Activated naive CD8-positive, alpha-beta T cell treated with anti-CD3 and anti-CD28 coated beads for 36 hours (primary cell): ENCODE measurements at places on chromosomes 12 and 14.

DNA sequence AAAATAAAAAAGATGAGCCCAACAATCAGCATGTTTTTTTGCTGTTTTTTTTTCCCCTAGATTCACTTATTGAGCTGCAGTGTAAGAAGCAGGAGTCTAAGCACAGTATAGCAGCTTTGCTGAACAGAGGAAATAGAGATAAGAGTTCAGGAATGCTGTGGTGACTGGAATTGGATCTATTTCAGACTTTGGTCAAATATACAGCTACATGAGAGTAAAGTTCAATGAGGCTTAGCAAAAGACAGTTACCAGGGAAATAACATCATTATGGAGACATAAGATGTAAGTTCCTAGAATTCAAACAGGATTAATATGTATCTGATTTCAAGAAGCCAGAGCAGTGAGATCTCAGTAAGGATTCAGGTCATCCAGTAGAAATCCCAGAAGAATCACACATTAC lies 613.0 kb downstream of the RPS29 start:
- no peak for DNase-seq

GRCh38 chr12:43062201-43062895 lies 472.8 kb upstream of the PRICKLE1 start:
- no peak for DNase-seq

DNA sequence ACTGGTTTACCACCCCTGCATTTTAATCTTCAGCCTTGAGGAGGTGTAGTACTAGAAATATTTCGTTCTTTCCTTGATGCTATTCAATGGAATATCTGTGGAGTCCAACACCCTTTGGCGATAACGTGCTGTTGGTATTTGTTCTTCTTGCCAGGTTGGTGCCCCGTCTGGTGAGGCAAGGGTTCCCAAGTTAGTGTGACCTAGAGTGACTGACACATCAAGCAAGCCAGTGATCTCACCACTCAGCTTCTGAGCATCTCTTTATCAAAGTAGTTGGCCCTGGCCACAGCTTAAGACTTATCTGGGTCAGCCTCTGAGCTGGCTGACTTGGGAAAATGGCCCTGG lies 60.2 kb downstream of the PLXNC1 start:
- peak; percentile 33 for DNase-seq

DNA sequence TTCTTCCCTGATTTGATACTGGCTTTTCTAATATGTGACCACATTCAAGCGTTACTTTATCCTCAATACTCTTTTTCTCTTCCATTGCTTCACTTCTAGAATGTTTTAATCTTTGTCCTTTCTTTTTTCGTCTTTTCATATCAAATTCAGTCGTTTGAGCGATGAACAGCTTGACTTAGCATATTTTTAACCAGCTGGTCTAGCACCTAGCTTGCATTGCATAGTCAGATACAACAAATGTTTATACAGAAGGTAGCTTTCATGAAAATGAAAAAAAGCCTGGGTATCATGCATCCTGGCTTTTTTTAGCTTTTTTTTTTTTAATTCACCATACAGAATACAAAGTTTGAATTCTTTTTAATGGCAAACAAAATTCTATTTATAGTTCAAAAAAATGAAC lies 1.2 kb downstream of the SOX5 start:
- DNase-seq: no peak

DNA sequence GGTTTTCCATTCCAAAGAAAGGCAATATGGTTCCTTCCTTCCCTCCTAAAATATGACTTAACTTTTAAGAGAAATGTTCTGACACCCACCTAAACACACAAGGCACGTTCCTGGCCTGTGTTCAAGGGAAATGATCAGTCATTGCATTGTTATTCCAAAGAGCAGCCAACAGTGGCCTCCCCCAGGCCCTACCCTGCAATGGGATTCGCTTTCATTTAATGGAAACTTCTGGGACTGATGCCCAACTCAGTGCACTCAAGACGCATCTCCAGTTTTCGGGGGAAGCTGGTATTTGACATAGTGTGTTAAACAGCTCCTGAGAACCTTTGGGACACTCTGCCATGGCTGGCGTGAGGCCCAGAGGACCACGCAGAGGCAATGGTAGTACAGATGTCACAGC lies 65.9 kb downstream of the DDX51 start:
- DNase-seq: no peak

- no peak for DNase-seq
Observed at GRCh38 chr14:24131549-24131966, 1.1 kb downstream of the FITM1 start.

GRCh38 chr12:132489078-132489601 lies 811 bp upstream of the FBRSL1 start:
- DNase-seq: peak; percentile 75

DNA sequence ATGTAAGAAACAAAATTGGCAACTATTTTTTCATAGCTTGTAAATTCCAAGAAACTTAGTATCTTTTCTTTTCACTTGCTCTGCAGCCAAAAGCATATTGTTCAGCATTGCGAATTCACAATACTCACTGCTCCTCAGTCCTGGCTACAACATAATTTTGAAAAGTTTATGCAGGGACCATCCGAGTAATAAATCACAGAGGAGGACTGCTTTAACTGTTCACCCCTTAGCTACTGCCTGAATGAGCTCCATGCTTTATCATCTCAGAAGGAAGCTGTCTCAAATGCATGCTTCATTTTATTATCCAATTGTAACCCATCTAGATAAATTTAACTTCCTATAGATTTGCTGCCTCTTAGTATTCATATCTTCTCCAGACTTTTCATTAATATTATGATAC lies 827.8 kb downstream of the DIO2 start:
- no peak for DNase-seq

- DNase-seq: no peak
Observed at GRCh38 chr14:36996133-36996856, 176.1 kb downstream of the SLC25A21 start.

- DNase-seq: no peak
Observed at GRCh38 chr12:77377116-77377515, 311.7 kb upstream of the E2F7 start.

GRCh38 chr12:38328306-38328895 lies 11.8 kb downstream of the ALG10B start:
- DNase-seq: no peak

DNA sequence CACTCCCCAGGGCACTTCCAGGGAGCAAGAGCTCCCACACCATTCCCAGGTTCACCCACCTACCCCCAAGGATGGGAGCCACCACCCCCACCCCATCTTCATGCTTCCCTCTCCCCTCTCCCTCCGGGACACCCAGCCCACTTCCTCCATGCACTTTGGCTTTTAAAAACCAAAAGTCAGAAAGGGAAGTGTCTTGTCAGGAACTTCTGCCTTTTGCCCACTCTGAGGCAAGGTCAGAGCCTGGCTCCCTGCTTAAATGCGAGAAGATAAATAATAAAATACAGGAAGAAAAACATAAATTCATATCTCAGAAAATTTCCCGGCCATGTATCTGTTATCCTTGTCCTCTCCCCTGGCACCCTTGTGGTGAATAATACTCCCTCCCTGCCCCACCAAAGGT lies 81.6 kb downstream of the PTGER2 start:
- no peak for DNase-seq

DNA sequence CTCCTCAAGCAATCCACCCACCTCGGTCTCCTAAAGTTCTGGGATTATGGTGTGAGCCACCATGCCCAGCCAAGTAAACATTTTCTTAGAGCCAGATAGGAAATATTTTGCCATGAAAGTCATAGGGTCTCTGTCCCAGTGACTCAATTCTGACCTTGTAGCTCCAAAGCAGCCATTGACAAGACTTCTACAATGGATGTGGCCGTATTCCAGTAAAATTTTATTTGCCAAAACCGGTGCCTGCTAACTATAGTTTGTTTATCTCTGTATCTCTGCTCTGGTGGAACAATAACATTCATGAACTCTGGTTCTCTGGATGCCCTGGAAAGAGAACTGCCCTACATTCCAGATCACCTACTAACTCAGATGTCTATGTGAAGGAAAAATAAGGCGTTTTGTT lies 54.6 kb upstream of the USP44 start:
- no peak for DNase-seq

DNA sequence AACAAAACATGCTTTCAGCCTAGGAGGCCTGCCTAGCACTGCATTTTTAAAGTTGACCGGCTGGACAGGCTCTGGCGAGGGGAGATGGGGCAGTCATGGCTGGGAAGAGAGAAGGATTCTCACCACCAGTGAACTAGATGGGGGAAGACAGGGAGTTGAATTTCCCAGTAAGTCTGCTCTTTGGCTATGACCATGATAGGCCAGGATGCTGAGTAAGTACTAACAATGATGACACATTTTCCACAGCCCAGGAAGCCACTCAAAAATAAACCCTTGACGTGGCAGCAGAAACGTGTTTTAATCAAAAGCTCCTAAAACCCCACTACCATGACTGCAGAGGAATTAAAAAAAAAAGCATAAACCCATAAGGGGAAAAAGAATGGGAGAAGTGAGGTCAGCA lies 19.0 kb downstream of the KCTD10 start:
- DNase-seq: no peak

GRCh38 chr14:73725116-73726024 lies 11.2 kb upstream of the PNMA1 start:
- DNase-seq: no peak

DNA sequence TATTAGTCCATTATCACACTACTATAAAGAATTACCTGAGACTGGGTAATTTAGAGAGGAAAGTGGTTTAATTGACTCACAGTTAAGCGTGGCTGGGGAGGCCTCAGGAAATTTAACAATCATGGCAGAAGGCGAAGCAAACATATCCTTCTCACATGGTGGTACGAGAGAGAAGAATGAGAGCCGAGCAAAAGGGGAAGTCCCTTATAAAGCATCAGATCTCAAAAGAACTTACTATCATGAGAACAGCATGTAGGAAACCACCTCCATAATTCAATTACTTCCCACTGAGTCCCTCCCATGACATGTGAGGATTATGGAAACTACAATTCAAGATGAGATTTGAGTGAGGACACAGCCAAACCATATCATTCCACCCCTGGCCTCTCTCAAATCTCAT lies 422.6 kb downstream of the MDGA2 start:
- no peak for DNase-seq

DNA sequence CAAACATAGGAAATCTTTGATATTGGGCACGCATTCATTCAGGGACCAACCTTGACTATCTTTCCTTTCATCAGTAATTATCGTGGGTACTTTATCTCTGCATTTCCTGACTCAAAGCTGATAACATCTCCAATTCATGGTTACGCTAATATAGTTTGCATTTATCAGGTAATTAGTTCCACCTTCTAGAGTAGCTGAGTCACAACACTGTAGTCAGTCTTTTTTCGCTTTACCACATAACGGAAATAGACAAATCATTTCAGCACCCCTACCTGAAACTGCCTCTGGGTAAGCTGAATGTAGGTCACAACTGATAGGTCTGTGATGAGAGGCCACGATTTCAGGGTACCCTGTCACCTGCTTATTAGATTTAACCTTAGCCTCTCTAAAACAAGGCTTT lies 36.7 kb upstream of the IL22 start:
- peak; percentile 33 for DNase-seq

DNA sequence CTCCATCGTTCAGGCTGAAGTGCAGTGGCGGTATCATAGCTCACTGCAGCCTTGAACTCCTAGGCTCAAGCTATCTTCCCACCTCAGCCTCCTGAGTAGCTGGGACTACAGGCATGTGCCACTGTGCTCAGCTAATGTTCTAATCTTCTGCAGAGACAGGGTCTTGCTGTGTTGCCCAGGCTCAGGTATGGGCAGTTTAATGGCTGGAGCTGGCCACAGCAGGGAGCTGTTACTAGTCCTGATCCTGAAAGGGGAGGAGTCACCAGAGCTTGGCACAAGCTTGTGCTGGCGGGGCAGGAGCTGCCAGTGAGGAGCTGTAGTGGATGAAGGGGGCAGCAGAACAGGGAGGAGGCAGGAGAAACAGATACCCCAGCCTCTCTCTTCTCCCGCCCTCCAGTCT lies 10.6 kb downstream of the TMEM120B start:
- DNase-seq: no peak

DNA sequence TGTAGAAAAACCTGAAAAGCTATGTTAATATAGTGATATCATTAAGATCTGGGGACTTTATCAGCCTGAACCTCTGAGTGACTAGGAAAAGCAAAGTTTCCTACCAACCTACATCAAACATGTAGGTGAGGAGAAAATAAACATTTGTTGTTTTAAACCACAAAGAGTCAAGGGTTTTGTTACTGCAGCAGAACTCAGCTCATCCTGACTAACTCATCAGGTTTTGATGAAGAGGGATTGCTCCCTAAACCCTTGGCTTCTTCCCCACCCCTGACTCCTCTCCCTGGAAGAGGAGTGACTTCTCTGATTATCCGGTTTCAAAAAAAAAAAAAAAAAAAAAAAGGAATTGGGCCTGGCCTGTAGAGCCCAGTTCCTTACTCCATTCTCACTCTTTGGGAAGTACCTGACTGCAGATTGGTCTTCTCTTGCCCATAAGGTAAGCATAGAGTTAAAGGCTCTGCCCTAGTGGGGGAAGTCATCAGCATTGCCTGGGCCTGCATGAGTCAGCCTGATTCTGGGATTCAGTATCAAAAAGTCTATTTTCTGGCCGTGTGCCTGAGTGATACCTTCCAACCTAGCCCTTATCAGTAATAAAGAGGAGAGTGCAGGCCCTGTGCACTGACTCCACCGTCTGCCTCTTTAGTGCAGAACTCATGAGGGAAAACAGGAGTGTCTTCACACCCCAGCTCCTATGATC lies 16.9 kb downstream of the BDKRB1 start:
- no peak for DNase-seq

- DNase-seq: no peak
Observed at GRCh38 chr14:46582826-46583225, 68.8 kb downstream of the RPL10L start.

- DNase-seq: no peak
Observed at GRCh38 chr12:46663318-46663717, 162.5 kb downstream of the SLC38A4 start.

GRCh38 chr14:99754141-99755067 lies 38.8 kb upstream of the EML1 start:
- no peak for DNase-seq

GRCh38 chr14:37088356-37089215 lies 83.8 kb downstream of the SLC25A21 start:
- DNase-seq: no peak

DNA sequence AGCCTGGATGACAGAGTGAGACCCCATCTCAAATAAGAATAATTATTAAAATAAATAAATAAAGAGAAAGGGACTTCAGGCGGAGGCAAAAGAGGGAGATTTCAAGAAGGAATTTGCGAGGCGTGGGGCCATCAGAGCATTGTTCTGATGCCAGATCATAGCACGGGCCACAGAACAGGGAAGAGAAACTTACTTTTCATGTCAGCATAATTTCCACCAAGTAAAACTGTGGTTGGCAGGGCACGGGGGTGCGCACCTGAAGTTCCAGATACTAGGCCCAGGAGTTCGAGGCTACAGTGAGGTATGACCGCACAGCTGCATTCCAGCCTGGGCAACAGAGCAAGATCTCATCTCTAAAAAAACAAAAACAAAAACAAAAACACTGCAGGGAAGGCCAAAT lies 11.0 kb upstream of the PLBD1 start:
- DNase-seq: no peak

GRCh38 chr12:51534216-51535074 lies 56.6 kb upstream of the SCN8A start:
- DNase-seq: no peak
